ENCODE measurements at places on chromosomes 13 and 19. TPM values are rescaled to one million over a fixed set of nuclear protein-coding genes. Genes with fewer than 3 reads are reported as not detected.

- no peak for DNase-seq
Measured at GRCh38 chr13:111115061-111115964, at the start of gene ARHGEF7. ARHGEF7 (plus strand) TSS chr13:111115310; CDS start chr13:111115527, 217 bp downstream.

Gene MCF2L
- 109 TPM for total RNA-seq

Gene IGSF23
- total RNA-seq: not detected

DNA sequence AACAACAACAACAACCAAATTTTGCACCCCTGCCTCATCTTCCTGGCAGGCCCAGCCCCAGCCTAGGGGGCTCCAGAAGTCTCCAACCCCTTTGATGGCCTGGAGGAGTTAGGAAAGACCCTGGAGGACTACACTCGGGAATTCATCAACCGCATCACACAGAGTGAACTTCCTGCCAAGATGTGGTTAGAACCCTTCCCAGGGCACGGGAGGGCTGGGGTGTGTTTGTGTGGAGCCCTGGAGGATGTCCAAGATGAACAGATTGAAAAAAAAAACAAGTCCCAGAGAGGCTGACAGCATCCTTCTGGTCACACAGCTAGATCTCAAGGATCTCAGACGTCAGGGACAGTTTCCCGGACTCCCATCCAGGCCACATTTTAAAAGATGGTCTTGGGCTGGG, 13.3 kb downstream of the APOC1 start:
- no peak for DNase-seq
